ACHN (cell line): ENCODE measurements at places on chromosomes 5 and 9.

GRCh38 chr9:214648-215493 is at the start of gene DOCK8:
Gene DOCK8, plus strand, starts transcription at chr9:214865. Its CDS starts 112 bp downstream, at chr9:214977.
- DNase-seq, result peak; percentile 51

- DNase-seq, result no peak
Measured at GRCh38 chr5:93018461-93018860, 562.6 kb downstream of the NR2F1-AS1 start.

GRCh38 chr5:2757563-2758351 is 6.3 kb upstream of the IRX2 start:
- DNase-seq, result no peak

DNA sequence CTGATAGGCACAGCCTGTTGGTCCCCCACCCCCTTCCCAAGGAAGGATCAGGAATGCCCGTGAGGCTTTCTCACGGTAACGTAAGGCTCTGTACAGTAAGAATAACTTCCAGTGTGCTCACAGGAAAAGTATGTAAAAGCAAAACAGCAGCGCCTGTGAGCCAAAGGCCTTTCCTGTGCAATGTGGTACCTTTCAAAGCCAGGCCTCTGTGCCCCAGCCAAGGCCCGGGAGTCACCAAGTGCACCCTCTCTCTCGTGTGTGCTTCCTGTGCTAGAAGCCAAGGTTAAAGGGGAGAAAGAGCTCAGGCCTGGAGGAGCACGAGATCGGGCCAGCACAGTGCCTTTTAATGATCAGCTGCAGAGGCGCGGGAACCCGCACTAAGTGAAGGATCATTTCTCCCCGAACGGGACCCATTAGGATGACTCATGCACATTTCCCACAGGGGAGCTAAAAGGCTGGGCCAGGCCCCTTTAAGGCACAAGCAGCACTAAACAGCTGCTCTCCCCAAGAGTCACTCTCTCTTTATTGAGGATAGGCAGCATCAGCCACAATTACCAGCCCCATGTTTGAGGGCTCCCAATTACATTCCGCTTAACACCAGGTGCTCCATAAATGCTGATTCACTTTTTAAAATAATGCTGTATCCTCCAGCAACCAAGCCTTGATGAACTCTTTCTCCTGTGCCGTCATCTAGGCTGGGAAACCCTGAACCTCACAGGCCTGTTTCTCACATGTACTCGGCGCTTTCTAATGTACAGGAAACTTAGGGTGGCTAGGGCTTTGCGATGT is 42.8 kb downstream of the SHB start:
- DNase-seq, result peak; percentile 77
